ENCODE measurements at places on chromosomes 4 and X.
A peak's percentile ranks its signal among the peaks of the same experiment; 100 is the strongest.

GRCh38 chr4:70660106-70660505 lies 6.2 kb downstream of the JCHAIN start:
- no peak for DNase-seq

DNA sequence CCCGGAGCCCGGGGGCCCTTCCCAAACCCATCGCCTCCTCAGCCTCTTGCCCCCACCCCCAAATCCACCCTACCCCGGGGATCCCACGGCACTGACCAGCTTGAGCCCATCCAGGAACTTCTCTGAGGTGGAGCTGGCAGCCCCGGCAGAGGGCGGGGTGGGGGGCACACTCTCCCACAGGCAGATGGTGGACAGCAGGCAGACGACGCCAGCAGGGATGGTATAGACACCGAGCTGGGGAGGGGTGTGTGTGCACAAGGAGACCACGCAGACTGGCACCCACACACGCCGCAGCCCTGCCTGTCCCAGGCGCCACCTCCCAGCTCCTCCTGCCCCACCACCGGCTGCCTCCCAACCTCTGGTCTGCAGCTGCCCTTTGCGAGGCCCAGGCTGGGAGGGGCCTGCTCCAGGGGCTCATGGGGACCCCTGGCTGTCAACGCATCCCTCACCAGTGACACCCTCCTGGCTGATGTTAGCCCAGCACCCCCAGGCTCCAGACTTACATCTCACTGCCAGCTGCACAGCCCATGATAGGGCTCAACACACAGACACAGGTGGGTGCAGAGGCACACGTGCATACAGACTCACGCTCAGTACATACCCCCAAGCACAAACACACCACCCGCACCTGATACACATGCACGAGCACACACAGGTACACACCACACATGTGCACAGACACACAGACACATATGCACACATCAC lies 4.2 kb downstream of the SLC49A3 start:
- peak; percentile 32 for DNase-seq

DNA sequence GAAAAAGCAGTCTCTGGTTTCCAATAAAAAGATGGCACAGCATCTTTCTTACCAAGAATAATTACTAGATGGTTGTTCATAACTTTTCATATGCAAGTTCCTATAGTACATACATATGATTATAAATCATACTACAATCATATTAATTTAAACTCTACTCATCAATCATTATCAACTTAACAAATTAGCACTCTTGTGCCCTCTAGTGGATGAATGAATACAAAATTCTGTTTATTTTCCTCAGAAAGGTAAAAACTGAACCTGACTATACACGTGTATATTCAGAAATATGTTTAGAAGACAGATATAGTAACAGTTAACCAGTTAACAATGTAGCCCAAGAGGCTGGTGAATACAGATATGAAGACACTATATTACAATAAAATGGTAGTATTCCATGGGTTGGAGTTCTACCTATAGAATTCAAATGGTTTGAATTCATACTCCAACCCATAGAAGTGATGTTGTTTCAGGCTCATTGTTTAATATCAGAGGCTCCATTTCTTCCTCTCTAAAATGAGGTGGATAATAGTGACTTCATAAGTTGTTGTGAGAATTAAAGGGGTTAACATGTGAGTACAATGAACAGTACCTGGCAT lies 100.0 kb downstream of the ADAMTS3 start:
- DNase-seq, result no peak

DNA sequence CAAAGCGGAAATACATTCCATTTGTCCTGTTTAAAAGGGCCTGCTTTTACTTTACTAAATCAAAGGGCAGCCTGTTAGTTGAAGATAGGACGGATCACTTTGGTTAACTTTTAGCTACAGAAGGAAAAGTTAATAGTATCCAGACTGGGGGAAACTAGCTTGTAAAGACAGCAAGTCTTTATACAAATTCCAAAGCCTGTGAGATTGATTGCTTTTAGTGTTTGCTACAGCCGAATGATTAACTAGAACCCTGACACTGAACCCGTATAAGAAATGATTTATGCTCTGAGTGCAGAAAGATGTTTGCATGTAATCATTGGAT lies 93.4 kb downstream of the FRAS1 start:
- DNase-seq, result no peak

- DNase-seq, result no peak
Measured at GRCh38 chr4:17029964-17030363, 131.5 kb upstream of the LDB2 start.

DNA sequence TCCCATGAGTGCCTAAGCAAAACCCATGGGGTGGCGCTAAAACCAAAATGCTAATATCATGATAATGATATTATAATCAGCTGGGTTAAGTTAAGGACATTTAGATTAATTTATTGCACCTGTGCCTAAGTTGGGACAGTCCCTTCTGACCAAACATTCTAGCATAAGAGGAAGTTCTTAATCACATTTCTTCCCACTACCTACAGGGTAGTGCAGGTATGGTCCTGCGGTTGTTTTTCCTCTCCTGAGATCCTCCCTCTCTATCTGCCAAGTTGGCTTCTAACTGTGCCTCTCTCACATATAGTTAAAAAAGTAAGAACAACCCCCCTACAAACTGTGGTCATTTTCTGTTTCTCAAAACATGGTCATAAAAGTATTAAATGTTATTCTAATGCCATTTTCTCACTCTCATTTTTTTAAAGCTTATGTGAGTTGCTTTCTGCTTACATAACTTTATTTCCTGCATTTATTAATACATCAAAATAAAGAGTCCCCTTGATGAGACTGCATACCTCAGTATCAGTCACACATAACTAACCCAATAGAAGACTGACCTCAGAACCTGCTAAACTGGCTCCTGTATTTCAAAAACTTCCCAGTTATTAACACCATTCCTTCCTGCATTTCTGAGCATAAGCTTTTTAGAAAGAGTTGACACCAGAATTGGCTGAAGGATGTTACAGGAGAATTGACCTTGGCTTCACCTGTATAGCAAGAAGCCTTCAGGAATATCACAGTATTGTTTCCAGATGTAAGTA lies 1332.5 kb downstream of the FSTL5 start:
- no peak for DNase-seq

DNA sequence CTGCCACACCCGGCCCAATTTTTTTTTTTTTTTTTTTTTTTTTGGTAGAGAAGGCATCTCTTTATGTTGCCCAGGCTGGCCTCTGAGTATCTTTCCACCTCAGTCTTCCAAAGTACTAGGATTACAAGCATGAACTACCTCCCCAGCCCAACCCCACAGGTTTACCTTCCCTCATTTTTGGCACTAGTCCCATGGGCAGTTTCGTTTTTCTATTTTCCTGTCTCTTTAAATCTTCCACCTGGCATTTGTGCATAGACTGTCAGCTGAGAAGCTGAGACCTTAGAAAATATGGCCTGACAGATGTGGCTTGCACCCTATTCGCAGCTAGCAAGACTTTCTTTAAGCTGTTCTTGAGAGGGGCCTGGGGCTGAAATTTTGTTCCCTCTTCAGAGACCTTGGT lies 27.9 kb downstream of the TNIP2 start:
- no peak for DNase-seq

DNA sequence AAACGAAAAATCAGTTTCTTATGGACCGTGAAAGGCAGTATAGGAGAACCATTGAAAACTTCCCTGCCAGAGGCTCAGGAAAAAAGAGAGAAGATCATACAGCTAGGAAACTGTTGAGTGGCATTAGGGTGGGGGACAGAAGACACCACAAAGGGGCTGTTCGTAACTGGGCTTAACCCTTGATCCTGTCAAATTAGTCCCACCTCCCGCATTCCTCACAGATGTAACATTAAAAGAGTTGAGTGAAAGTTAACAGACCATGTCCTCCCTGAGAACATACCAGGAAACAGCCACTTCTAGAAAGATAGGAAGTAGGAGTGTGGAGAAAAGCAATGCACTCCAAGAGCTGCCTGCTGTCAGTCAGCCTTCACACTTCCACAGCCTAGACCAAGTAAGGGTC lies 8.7 kb downstream of the SHROOM4 start:
- DNase-seq, result no peak
